Small intestine (tissue), 16 donors: ENCODE measurements at places on chromosomes 6 and 20. TPM values are rescaled to one million over a fixed set of nuclear protein-coding genes. Genes with fewer than 3 reads are reported as not detected.
A peak's percentile ranks its signal among the peaks of the same experiment; 100 is the strongest.

GRCh38 chr6:148455674-148456558 is 113.3 kb downstream of the SASH1 start:
- peaks cover 16% of the 10 kb centered on the region for H3K36me3 ChIP-seq
- no peaks in the 10 kb centered on the region for H3K4me1 ChIP-seq
- H3K4me3 ChIP-seq, result no peak overlapping the region
- peak overlapping the region; percentile 25 for H3K27ac ChIP-seq
- H3K27me3 ChIP-seq, result no peaks in the 10 kb centered on the region
- DNase-seq, result no peak

Gene CRISP2
- not detected for polyA plus RNA-seq

Gene EXOC2
- polyA plus RNA-seq, result 4.5 TPM

Gene FAM162B
- 0.30 TPM for polyA plus RNA-seq

- no peak for DNase-seq
- no peak overlapping the region for H3K27ac ChIP-seq
- H3K4me1 ChIP-seq, result no peaks in the 10 kb centered on the region
- H3K27me3 ChIP-seq, result no peaks in the 10 kb centered on the region
Measured at GRCh38 chr6:134093007-134093573, 40.7 kb upstream of the SLC2A12 start.
